ENCODE measurements at places on chromosomes 2 and 18. TPM values are rescaled to one million over a fixed set of nuclear protein-coding genes. Genes with fewer than 3 reads are reported as not detected.

- no peak for DNase-seq
- no peaks in the 10 kb centered on the region for H3K27me3 ChIP-seq
- peaks cover 25% of the 10 kb centered on the region for H3K4me1 ChIP-seq
- no peak overlapping the region for H3K4me3 ChIP-seq
- peak overlapping the region; percentile 89 for H3K27ac ChIP-seq
These were observed 33.0 kb upstream of the MRPL33 start for GRCh38 chr2:27738349-27739057.

DNA sequence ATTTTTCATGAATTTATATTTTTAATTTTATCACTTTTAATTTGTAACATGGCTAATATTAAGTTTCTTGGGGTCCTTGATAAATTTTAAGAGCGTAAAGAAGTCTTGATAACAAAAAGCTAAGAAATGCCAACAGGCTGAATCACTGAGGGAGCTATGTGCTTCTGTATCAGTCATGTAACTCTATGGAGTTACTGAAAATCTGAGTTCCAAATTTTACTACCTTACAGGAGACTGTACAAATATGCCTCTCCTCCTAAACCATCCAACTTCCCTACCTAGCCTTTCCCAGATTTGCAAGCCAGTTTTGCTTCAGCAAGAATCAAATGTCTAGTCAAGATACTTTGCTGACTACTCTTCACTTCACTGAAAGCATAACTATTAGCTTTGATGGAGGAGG is 35.7 kb downstream of the FEZ2 start:
- H3K4me3 ChIP-seq: no peak overlapping the region
- H3K27me3 ChIP-seq: no peaks in the 10 kb centered on the region
- no peak for DNase-seq
- H3K4me1 ChIP-seq: peaks cover 18% of the 10 kb centered on the region
- H3K27ac ChIP-seq: peak overlapping the region; percentile 67
- no peaks in the 10 kb centered on the region for H3K36me3 ChIP-seq

DNA sequence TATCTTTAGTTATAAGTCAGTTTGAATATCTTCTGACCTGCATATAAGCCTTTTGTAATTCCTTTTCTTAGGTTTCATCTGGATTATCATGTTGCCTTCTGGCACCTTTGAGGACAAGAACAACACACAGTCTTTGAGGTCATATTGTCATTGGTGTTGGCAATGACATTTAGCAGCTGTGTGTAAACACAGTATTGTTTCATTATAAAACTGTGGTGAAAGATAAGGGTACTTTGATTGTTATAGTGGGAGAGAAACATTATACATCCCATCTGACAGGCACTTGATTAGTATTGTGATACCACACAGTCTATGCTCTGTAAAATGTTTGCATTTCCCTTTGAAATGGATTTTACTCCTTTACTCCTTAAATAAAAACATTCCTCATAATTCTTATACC is 313.5 kb downstream of the RPRM start:
- H3K36me3 ChIP-seq: no peaks in the 10 kb centered on the region
- no peak for DNase-seq
- no peak overlapping the region for H3K4me3 ChIP-seq
- no peak overlapping the region for H3K27ac ChIP-seq
- no peaks in the 10 kb centered on the region for H3K27me3 ChIP-seq

C2orf80 gene
- not detected for total RNA-seq

CCDC93 gene
- total RNA-seq: 63.9 TPM

MROH2A gene
- total RNA-seq: 4.0 TPM

- no peak overlapping the region for H3K27ac ChIP-seq
- peaks cover 20% of the 10 kb centered on the region for H3K4me1 ChIP-seq
- peaks cover 46% of the 10 kb centered on the region for H3K27me3 ChIP-seq
- H3K36me3 ChIP-seq: no peaks in the 10 kb centered on the region
These were observed 36.9 kb upstream of the ITM2C start for GRCh38 chr2:230827774-230828271.

DNA sequence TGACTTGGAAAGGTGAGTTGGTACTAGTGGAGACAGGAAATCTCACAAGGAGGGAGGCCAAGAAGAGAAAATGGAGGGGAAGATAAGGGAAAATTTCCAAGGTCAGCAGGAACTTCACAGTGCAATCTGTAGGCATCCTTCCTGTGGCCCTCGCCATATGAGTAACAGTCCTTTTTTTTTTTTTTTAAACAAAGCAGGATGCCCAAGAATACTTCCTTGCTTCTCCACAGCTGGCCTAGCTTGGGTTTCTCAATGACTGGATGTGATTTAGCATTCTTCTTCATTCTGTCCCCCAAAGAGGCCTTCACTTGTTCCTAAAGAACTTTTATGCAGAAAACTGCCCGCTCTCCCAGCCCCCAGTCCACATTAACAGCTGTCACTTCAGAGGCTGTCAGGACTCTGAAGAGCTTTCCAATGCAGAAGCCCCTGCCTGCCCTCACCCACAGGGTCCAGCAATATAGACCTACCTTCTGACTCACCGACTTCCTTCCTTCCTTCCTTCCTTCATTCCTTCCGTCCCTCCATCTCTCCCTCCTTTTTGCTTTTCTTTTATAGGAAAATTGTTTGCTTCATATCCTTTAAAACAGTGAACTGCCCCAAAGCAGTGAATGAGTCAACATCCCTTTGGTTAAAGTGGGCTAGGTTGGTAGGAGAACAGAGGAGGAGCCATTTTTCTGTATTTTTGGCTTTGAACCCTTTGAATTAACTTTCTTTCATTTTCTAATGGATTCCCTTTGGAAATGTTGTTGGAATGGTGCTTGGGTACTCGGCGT is 172.0 kb downstream of the MGAT5 start:
- H3K4me1 ChIP-seq: no peaks in the 10 kb centered on the region
- DNase-seq: no peak

- no peak overlapping the region for H3K27ac ChIP-seq
- H3K4me1 ChIP-seq: no peaks in the 10 kb centered on the region
- H3K4me3 ChIP-seq: no peak overlapping the region
- no peaks in the 10 kb centered on the region for H3K27me3 ChIP-seq
These were observed 358.2 kb downstream of the RBM43 start for GRCh38 chr2:150903461-150903860.

- no peaks in the 10 kb centered on the region for H3K4me1 ChIP-seq
- no peaks in the 10 kb centered on the region for H3K36me3 ChIP-seq
- H3K27me3 ChIP-seq: no peaks in the 10 kb centered on the region
- DNase-seq: no peak
These were observed 837.1 kb upstream of the POU3F3 start for GRCh38 chr2:104016801-104017200.

DNA sequence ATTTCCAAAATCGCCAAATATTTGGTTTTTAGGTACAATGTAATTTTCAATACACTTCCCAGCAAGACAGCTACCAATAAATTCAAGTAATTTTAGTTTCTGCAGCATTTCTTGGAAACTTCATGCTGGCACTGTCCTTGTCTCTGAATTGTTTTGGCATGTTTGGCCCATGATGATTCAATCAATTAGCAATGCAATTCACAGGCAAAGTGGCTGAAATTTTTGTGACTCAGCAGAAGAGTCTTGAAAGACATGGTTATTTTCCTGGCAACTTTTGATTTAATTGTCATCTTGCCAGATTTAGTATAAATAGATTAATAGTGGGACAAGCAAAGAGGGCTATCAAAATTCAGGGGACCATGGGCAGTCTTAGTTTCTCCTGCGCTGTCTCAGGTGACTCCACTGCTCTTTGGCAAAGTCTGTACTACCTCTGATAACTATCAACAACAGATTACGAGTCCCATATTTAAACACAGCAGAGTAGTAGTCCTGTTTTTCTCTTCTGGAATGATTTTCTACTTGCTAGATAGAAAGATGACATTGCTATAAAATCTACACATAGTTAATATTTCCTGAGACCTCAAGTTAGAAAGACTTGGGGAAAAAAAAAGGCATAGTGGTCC is 88.9 kb upstream of the CYP26B1 start:
- DNase-seq: no peak
- peaks cover 9% of the 10 kb centered on the region for H3K4me1 ChIP-seq
- H3K36me3 ChIP-seq: no peaks in the 10 kb centered on the region
- no peak overlapping the region for H3K27ac ChIP-seq
- no peaks in the 10 kb centered on the region for H3K27me3 ChIP-seq

DNA sequence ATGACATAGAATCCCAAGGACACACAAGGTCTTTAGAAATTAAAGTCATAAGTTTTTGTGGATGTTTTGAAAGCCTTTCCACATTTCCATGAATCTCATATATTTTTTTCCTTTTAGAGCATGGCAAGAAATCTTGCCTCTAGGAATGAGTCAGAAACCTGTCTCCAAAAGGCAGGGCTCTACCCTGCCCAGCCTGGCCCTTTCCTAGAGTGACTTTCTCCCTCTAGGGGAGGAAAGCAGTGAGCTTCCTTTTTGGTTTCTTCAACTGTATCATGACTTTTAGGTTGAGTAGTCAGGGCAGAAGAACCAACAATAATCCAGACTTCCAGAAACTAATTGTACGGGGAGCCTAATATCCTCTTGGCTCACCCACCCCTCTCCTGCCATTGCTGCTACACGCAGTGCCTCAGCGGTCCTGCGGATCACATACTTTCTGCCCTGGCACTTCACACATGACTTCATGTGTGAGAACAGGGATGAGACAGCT is 300.3 kb downstream of the AGPS start:
- H3K36me3 ChIP-seq: no peaks in the 10 kb centered on the region
- no peaks in the 10 kb centered on the region for H3K4me1 ChIP-seq
- peak; percentile 47 for DNase-seq

APOB gene
- total RNA-seq: 5.8 TPM

- no peak for DNase-seq
- H3K27me3 ChIP-seq: peaks cover 74% of the 10 kb centered on the region
- H3K36me3 ChIP-seq: no peaks in the 10 kb centered on the region
- H3K4me3 ChIP-seq: no peak overlapping the region
- H3K4me1 ChIP-seq: no peaks in the 10 kb centered on the region
These were observed 22.1 kb upstream of the KCNG2 start for GRCh38 chr18:79775441-79776221.

GRCh38 chr18:31064130-31064529 is 21.6 kb upstream of the DSC3 start:
- H3K36me3 ChIP-seq: no peaks in the 10 kb centered on the region
- no peak for DNase-seq
- H3K27ac ChIP-seq: no peak overlapping the region
- no peak overlapping the region for H3K4me3 ChIP-seq
- H3K27me3 ChIP-seq: no peaks in the 10 kb centered on the region

Measured in stomach (tissue), 19 donors.